SK-N-SH (cell line): ENCODE measurements at places on chromosomes 12 and 14. TPM values are rescaled to one million over a fixed set of nuclear protein-coding genes. Genes with fewer than 3 reads are reported as not detected.

- DNase-seq: no peak
- H3K27ac ChIP-seq: no peak overlapping the region
These were observed 124.3 kb downstream of the PPHLN1 start for GRCh38 chr12:42450248-42450647.

Gene MYF6
- polyA plus RNA-seq: not detected in 2 replicates

Gene ZNF705A
- not detected in 2 replicates for polyA plus RNA-seq

Gene PLA2G1B
- not detected in 2 replicates for polyA plus RNA-seq

Gene TAS2R13
- polyA plus RNA-seq: 0.03 TPM in 1 of 2 replicates, not detected in the other

Gene KCNH5
- polyA plus RNA-seq: not detected in 2 replicates

- H3K4me3 ChIP-seq: no peak overlapping the region
- H3K4me1 ChIP-seq: peaks cover 6% of the 10 kb centered on the region
- H3K27me3 ChIP-seq: no peaks in the 10 kb centered on the region
- H3K36me3 ChIP-seq: peaks cover 23% of the 10 kb centered on the region
- H3K27ac ChIP-seq: no peak overlapping the region
These were observed 3.1 kb downstream of the PFKM start for GRCh38 chr12:48122065-48122834.

- H3K27ac ChIP-seq: no peak overlapping the region; the same call in 1 of the 2 replicates
- no peaks in the 10 kb centered on the region for H3K36me3 ChIP-seq
- H3K4me1 ChIP-seq: no peaks in the 10 kb centered on the region
- H3K27me3 ChIP-seq: no peaks in the 10 kb centered on the region
- DNase-seq: no peak
- H3K4me3 ChIP-seq: no peak overlapping the region
These were observed 136.4 kb downstream of the PTPRR start for GRCh38 chr12:70784042-70784668.

DNA sequence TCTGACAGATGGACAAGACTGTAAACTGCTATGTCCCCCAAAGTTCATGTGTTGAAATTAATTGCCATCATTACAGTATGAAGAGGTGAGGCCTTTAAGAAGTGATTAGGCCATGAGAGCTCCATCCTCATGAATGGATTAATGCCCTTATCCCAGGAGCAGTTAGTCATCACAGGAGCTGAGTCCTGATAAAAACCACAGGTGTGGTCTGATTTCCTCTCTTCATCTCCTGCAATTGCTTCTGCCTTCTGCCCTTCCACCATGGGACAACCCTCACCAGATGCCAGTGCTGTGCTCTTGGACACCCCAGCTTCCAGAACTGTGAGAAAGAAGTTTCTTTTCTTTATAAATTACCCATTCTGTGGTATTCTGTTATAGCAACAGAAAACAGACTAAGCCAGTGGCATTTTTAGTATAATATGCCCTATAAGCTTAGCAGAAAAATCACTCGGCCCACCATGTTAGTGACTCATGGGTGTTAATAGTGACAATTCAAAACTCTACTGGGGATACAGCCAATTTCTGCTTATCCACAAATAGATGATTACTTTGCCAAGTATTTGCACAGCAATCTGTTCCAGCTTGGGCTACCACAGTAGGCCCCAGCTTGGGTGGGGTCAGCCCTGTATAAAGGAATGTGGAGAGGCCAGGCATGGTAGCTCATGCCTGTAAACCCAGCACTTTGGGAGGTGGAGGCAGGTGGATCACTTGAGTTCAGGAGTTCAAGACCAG, 129.0 kb upstream of the BCL2L14 start:
- no peaks in the 10 kb centered on the region; the same call in 1 of the 2 replicates for H3K27me3 ChIP-seq
- H3K4me1 ChIP-seq: no peaks in the 10 kb centered on the region
- no peaks in the 10 kb centered on the region for H3K36me3 ChIP-seq
- H3K4me3 ChIP-seq: no peak overlapping the region
- DNase-seq: no peak
